ENCODE measurements at places on chromosomes 12 and 14. TPM values are rescaled to one million over a fixed set of nuclear protein-coding genes. Genes with fewer than 3 reads are reported as not detected.

Gene SLCO1C1
- not detected for total RNA-seq

Gene RIPK3
- 7.9 TPM for total RNA-seq

Gene INSM2
- total RNA-seq, result not detected

Gene DIO2
- 0.03 TPM for total RNA-seq

Gene CLEC7A
- total RNA-seq, result 0.07 TPM

Gene AGAP2
- 0.82 TPM for total RNA-seq

Gene NANOG
- total RNA-seq, result not detected

Gene ST8SIA1
- total RNA-seq, result 0.46 TPM

Gene STYX
- total RNA-seq, result 18.1 TPM

Gene CABP1
- total RNA-seq, result not detected

Gene SLC2A14
- 0.28 TPM for total RNA-seq

Gene COX8C
- not detected for total RNA-seq

Gene RTL1
- not detected for total RNA-seq
